Left ventricle myocardium inferior (tissue), 1 donor: ENCODE measurements at places on chromosomes 5 and 9.

GRCh38 chr9:93391898-93392297 is 59.6 kb upstream of the FAM120A start:
- no peaks in the 10 kb centered on the region for H3K27me3 ChIP-seq
- DNase-seq, result no peak

DNA sequence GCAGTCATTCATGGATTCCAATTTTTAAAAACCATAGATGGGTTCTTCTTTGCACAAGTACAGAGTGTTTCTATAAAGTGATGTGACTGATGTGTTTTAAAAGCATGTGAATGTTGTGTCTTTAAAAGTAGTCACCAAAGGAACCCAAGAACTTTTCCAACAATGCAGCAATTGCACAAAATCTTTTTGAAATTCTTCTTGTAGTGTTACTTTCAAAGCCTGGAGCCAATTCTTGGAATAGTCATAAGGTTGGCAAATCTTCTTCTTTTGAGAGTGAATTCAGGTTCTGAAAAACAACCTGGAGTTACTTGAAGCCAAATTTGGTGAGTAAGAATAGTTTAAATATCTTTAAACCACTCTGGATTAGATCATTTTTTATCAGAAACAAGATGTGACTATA is 10.5 kb downstream of the GRAMD2B start:
- peaks cover 62% of the 10 kb centered on the region for H3K36me3 ChIP-seq
- peaks cover 34% of the 10 kb centered on the region for H3K4me1 ChIP-seq
- no peak for DNase-seq

DNA sequence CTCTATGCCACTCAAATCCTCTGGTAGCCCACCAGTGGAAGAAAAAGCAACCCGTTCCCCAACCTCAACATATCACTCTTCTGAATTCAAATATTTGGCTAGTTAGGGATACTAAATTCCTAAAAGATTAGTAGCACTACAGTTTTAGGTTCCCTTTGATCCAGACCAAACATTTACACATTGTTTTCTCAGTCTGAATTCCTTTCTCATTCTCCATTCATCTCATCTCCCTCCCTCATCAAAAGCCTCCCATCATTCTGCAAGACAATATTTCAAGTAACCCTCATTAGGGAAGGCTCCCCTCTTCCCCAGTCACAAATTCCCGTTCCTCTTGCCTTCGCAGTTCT is 26.3 kb downstream of the ADAM19 start:
- H3K36me3 ChIP-seq, result no peaks in the 10 kb centered on the region
- peak overlapping the region; percentile 68 for H3K27ac ChIP-seq
- H3K4me1 ChIP-seq, result peaks cover 74% of the 10 kb centered on the region
- H3K4me3 ChIP-seq, result no peak overlapping the region

GRCh38 chr9:114283551-114284111 is 39.3 kb upstream of the ORM1 start:
- H3K4me3 ChIP-seq, result no peak overlapping the region
- H3K27me3 ChIP-seq, result no peaks in the 10 kb centered on the region
- H3K27ac ChIP-seq, result no peak overlapping the region
- H3K4me1 ChIP-seq, result peaks cover 9% of the 10 kb centered on the region
- H3K36me3 ChIP-seq, result no peaks in the 10 kb centered on the region

- no peak overlapping the region for H3K4me3 ChIP-seq
- H3K27me3 ChIP-seq, result no peaks in the 10 kb centered on the region
- no peak overlapping the region for H3K27ac ChIP-seq
- H3K4me1 ChIP-seq, result no peaks in the 10 kb centered on the region
Measured at GRCh38 chr9:26870292-26870691, 22.3 kb downstream of the CAAP1 start.

- H3K27me3 ChIP-seq, result no peaks in the 10 kb centered on the region
- no peak overlapping the region for H3K4me3 ChIP-seq
- H3K27ac ChIP-seq, result no peak overlapping the region
- DNase-seq, result no peak
Measured at GRCh38 chr5:134171972-134172371, 4.8 kb downstream of the SKP1 start.

GRCh38 chr9:106619211-106619610 is 243.8 kb upstream of the ZNF462 start:
- H3K27me3 ChIP-seq, result no peaks in the 10 kb centered on the region
- no peak for DNase-seq
- H3K36me3 ChIP-seq, result no peaks in the 10 kb centered on the region
- no peak overlapping the region for H3K27ac ChIP-seq
- peaks cover 11% of the 10 kb centered on the region for H3K4me1 ChIP-seq

- no peak for DNase-seq
- H3K27ac ChIP-seq, result no peak overlapping the region
- no peak overlapping the region for H3K4me3 ChIP-seq
- H3K36me3 ChIP-seq, result peaks cover 17% of the 10 kb centered on the region
- H3K4me1 ChIP-seq, result peaks cover 6% of the 10 kb centered on the region
Measured at GRCh38 chr9:126505697-126506346, 107.9 kb upstream of the LMX1B start.

DNA sequence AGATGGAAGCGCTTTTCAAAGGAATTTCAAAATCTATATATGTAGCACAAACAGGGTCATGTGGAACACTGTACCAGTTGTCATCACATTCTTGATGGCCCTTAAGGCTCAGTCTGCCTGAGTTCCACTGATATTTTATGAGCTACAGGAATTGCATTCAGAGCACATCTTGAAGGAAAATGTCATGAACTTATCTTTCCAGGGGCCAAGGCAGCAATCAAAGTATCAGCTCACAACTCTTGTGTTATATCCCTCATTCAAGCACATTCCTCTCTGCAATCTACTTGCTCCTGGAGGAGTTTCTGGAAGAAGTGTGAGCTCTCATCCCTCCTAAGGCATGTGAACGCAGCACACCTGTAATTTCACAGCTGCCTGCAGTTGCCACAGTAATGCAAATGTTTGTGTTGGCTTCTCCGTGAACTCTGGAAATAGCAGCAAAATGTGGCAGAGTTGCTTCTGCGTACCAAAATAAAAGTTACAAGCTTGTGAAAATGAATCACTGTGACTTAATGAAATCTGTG is 89.7 kb upstream of the EQTN start:
- no peak for DNase-seq
- H3K27ac ChIP-seq, result no peak overlapping the region
- peaks cover 6% of the 10 kb centered on the region for H3K4me1 ChIP-seq
- no peaks in the 10 kb centered on the region for H3K36me3 ChIP-seq

DNA sequence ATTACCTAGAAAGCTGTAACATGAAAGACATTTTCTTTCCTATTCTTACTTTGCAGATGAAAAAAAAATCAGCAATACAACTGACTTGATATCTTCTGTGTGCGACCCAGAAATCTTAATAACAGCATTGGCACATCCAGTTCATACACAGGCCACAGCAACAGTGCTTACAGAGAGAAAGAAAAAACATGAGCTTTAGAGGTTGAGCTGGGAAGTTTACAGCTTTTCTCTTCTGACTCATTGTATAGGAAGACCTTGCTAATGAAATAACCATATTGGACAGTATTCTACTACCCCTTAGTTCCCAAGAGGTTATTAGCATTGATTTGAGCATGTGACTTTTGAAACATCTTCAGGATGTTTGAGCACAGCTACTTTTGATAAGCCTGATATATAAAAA is 1033.4 kb upstream of the DMAC1 start:
- no peak for DNase-seq
- no peak overlapping the region for H3K27ac ChIP-seq
- H3K36me3 ChIP-seq, result no peaks in the 10 kb centered on the region
- no peaks in the 10 kb centered on the region for H3K27me3 ChIP-seq
- no peak overlapping the region for H3K4me3 ChIP-seq

DNA sequence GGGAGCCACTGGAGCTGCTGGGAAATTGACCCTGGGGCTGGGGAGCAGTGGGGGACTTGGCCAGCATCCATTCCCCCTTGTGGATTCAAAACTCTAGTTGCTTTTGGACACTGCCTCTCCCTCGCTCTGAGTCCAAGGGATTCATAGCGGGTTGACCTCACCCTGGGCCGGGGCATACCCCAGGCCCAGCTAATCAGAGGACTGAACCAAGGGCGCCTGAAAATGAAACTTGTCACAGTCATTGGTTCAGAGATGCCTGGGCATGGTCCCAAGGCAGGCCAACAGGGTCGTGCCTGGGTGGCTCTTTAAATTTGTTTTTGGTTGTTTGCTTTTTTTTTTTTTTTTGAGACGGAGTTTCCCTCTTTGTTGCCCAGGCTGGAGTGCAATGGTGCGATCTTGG is 22.6 kb downstream of the STK10 start:
- H3K4me3 ChIP-seq, result no peak overlapping the region
- no peaks in the 10 kb centered on the region for H3K36me3 ChIP-seq
- no peaks in the 10 kb centered on the region for H3K27me3 ChIP-seq
- H3K27ac ChIP-seq, result peak overlapping the region; percentile 58
- DNase-seq, result no peak

DNA sequence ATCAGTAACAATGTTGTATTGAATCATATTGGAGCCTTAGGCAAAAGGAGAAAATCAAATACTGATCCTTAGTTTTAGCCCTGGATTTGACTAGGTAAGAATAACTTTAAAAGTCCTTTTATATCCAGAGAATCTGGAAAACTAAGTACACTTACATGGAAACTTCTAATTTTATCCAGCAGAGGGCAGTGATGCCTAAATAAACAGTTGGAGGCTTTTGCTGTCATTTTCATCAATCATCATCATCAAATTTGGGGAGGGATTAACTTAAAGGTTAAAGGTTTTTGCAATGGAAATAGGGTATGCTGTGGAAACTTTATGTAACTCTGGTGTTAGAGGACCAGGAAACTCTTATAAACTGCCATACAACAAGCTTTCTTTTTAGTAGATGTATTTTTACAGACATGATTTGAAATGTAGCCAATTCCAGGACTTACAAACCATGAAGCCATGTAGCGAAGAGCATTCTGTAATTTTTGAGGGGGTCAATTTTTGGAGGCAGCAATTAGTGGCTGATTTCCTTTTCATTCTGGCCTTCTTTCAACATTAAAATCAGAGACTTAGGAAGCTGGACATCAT is 112.7 kb downstream of the OSTF1 start:
- no peaks in the 10 kb centered on the region for H3K27me3 ChIP-seq
- no peak for DNase-seq
- H3K4me1 ChIP-seq, result no peaks in the 10 kb centered on the region

DNA sequence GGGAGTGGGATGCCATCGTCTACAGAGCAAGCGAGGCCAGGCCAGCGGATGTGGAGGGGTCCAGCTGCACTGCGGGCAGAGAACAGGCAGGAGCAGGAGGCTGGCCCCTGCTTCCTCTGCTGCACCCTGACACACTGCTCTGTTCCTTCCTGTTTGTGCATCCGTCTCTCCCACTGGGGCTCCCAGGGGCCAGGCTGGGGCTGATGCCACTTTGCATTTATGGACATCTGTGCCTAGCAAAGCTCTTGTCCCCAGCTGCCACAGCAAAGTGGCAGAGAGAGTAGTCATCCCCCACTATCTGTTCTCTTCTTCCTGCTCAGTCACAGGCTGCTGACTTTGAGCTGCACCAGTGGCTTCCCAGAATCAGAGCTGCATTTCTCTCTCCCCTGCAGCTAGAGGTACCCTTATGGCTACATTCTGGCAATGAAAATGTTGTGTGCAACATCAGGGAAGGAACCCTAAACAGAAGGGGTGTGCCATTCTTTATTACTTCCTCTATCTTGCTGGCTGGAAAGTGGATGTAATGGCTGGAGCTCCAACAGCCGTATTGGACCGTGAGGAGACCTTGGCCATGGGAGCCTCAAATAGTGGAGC is 4.2 kb upstream of the NINJ1 start:
- H3K27me3 ChIP-seq, result no peaks in the 10 kb centered on the region
- H3K4me1 ChIP-seq, result peaks cover 23% of the 10 kb centered on the region
- no peak overlapping the region for H3K4me3 ChIP-seq
- no peaks in the 10 kb centered on the region for H3K36me3 ChIP-seq
- no peak for DNase-seq

GRCh38 chr5:144024545-144024944 is 145.9 kb downstream of the YIPF5 start:
- H3K36me3 ChIP-seq, result no peaks in the 10 kb centered on the region
- H3K27ac ChIP-seq, result no peak overlapping the region
- no peak for DNase-seq
- no peaks in the 10 kb centered on the region for H3K27me3 ChIP-seq
- peaks cover 11% of the 10 kb centered on the region for H3K4me1 ChIP-seq

DNA sequence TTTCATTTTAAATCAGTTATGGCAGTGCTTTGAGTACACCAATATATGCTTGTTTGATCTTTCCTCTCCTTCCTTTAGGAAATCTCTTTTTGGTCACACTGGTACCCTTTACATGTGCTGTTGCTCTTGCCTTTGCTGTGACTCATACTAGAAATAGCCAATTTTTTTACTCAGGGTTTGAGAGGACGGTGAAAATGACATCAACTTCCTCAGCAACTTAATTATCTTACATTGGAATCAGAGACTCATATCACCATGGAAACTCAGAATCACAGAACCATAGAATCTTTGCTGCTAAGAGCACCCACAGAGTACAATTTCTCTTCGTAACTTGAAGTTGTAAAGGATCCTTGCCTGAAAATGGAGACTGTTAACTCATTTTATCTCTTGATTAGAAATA is 13.8 kb upstream of the ZNF300 start:
- no peaks in the 10 kb centered on the region for H3K4me1 ChIP-seq
- no peaks in the 10 kb centered on the region for H3K27me3 ChIP-seq
- DNase-seq, result no peak

DNA sequence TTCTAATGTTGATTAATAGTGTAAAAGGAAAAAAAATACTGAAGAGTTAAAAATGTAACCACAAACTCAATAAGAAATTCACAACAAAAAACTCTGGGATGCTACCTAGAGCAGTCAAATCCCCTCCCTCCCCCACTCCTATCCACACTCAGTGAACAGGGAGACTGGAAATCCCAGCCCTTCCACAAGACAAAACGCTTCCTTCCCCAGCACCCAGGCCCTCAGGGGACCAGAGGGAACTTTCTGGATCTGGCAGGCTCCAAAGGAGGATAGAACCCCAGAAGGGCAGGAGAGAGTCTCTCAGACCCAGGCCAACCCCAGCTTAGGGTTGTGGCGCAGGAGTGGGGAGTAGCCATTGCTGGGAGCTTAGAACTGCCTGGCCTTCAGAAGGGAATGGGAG is 55.0 kb downstream of the DCP2 start:
- no peaks in the 10 kb centered on the region for H3K27me3 ChIP-seq
- H3K36me3 ChIP-seq, result peaks cover 34% of the 10 kb centered on the region
- no peak for DNase-seq
- H3K4me1 ChIP-seq, result peaks cover 54% of the 10 kb centered on the region
- H3K4me3 ChIP-seq, result no peak overlapping the region
- peak overlapping the region; percentile 72 for H3K27ac ChIP-seq

GRCh38 chr9:21228122-21228521 is at the start of gene IFNA17:
IFNA17 (minus strand) TSS chr9:21228222; CDS start chr9:21228173, 49 bp downstream.
- no peak within 1 kb of the TSS for H3K27ac ChIP-seq
- no peak for DNase-seq
- no peak within 1 kb of the TSS for H3K4me3 ChIP-seq

GRCh38 chr5:78467752-78468357 is 107.4 kb downstream of the SCAMP1 start:
- no peak overlapping the region for H3K4me3 ChIP-seq
- no peak overlapping the region for H3K27ac ChIP-seq
- peaks cover 5% of the 10 kb centered on the region for H3K4me1 ChIP-seq
- H3K36me3 ChIP-seq, result peaks cover 11% of the 10 kb centered on the region

GRCh38 chr5:139410121-139410992 is 6.5 kb upstream of the SPATA24 start:
- peak overlapping the region; percentile 91 for H3K27ac ChIP-seq
- peaks cover 14% of the 10 kb centered on the region for H3K36me3 ChIP-seq
- H3K27me3 ChIP-seq, result no peaks in the 10 kb centered on the region
- H3K4me1 ChIP-seq, result peaks cover 39% of the 10 kb centered on the region
- DNase-seq, result no peak
- no peak overlapping the region for H3K4me3 ChIP-seq

GRCh38 chr9:87080512-87081264 is 133.4 kb upstream of the GAS1 start:
- peaks cover 18% of the 10 kb centered on the region for H3K4me1 ChIP-seq
